ENCODE measurements at places on chromosomes 13 and 19.

- no peak for DNase-seq
Observed at GRCh38 chr13:29957320-29957719, 106.9 kb upstream of the UBL3 start.

DNA sequence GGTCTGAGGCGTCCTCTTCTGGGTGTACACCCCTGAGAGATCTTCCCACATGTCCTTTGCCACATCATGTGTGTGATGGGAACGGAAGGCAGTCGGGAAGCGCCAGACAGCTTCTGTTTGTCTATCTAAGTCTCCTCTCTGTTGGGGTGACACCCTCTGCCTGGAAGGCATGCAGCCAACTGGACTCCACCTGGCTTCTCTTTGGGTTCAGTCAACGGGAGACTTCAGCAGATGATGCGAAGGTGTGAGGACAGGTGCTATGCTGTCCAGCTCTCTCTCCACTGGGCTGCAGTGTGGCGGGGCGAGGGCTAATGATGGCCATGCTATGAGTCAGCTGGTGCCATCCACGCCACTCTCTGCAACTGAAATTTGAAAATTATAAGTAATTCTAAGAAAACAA, 14.3 kb upstream of the SBK3 start:
- no peak for DNase-seq

GRCh38 chr13:79679334-79679733, 198.4 kb downstream of the NDFIP2 start:
- peak; percentile 5 for DNase-seq

DNA sequence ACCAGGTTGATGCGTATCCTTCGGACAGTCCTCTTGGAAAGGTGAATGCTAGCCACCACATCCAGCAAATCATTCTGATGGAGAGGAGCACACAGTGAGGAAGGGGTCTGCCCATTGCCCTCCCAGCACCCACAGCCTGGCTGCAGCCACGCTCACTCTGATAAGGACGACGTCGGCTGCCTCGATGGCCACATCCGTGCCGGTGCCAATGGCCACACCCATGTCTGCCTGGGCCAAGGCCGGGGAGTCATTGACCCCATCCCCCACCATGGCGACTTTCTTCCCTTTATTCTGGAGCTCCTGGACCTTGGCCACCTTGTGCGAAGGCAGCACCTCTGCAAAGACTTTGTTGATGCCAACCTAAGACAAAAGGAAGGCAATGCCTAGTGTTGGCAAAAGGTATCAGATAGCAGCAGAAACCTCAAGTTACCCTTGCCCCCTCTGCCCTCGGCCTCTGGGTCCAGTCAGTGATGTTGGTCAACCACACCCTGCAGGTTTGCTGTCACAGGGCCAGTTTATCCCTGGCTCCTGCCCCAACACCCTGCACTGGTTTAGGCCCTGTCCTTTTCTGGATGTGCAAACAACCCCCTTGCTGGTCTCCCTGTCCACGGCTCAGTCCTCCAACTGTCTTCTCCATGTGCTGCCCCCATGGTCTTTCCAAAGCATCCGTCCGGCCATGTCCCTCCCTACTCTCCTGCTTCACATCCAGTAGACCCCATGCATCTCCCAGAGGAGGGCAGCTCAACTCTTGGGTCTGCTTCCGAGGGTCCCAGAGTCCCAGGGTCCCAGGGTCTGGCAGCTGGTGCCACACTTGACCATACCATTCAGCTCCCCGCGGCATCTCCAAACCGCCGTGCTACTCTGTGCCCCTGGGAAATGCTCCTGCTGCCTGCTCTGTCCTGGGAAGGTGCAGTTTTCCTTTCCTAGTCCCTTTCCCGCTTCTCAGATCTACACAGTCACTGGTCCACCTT, 73.6 kb downstream of the ATP7B start:
- no peak for DNase-seq

- DNase-seq, result no peak
Observed at GRCh38 chr13:86601351-86601750, 802.1 kb upstream of the SLITRK6 start.

GRCh38 chr13:26062853-26063444, 11.1 kb upstream of the SHISA2 start:
- DNase-seq, result no peak

DNA sequence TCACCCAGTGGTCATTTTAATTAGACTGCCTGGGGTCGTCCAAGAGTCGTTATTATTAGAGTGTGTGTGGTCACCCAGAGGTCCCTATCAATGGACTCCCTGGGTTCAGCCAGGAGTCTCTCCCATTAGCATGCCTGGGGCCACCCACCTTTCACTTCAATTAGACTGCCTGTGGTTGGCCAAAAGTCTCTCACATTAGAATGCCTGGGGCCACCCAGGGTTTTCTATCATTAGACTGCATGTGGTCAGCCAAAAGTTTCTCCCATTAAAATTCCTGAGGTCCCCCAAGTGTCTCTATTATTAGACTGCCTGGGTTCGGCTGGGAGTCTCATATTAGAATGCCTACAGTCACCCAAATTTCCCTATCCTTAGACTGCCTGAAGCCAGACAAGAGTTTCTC, 1472.6 kb downstream of the UQCRFS1 start:
- DNase-seq, result no peak

- no peak for DNase-seq
Observed at GRCh38 chr13:99059498-99060075, 81.7 kb upstream of the DOCK9 start.

DNA sequence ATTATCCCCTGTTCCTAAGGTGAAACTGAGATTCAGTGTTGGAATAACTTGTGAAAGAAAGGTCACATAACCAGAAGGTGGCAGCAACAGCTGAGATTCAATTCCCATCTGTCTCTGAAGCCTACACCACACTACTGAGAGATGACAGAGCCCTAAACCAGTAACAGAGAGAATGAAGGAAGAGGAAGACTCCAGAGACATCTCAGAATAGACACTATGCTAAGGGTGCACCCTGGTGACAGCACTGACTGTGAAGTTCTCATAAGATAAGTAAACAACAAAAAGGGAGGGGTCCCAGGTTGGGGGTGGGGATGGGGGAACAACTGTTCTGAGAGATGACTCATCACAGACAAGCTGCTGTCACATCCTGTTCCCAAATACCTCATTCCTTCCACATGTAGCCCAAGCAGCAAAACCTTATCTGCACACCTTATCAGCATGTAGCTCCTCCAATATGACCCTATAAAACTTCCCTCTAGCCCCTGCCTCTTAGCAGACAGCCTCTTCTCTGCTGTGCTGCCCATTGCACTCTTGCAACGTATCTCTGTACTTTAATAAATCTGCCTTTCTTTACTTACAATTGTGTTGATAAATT, 46.5 kb downstream of the UTP14C start:
- DNase-seq, result peak; percentile 27

GRCh38 chr19:2217591-2217990, 18.5 kb downstream of the PLEKHJ1 start:
- DNase-seq, result no peak
